NCI-H446 (cell line): ENCODE measurements at places on chromosomes 2 and 18.

DNA sequence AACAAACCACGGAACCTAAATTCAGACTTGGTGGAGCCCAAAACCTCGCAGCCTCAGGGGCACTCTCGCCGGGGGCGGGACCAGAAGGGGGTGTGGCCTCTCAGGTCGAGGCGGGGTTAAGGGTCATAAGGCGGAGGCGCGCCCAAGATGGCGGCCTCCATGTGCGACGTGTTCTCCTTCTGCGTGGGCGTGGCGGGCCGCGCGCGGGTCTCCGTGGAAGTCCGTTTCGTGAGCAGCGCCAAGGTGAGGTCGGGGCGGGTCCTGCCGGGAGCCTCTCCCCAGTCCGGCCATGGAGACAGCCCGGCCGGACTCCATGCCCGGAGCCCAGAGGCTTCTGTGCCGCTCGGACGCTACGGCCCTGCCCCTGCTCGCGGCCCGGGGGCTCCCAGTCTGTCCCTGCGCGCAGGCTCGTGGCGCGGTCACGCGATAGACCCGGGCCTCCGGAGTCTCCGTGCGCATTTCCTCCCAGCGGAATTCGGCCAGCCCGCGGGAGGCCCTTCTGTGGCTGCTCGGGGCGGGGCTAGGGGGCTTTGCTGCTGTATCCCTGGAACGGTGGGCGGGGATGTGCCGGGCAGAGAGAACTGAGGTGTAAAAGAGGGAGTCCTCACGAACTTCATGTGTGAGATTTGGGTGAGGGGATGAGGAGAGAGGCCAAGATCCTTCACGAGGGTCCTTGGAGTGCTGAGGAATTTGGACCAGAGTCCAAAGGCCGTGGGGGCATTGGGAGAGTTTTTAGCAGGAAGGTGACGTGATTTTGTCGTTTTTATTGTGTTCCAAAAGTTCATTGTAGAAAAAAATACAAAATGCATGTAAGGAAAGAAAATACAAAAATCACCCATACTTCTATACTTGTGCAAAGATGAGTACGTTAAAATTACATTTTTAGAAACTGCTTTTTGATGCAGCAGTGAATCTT, at the start of gene SMYD5:
TSS of gene SMYD5 (plus strand) at position 126 of the 916 bp plus-strand sequence. CDS start at position 148, 22 bp downstream.
- DNase-seq, result peak; percentile 83

- no peak for DNase-seq
These were observed at the start of gene TRABD2A for GRCh38 chr2:84880645-84881521. Gene TRABD2A, minus strand, starts transcription at chr2:84881084. Its CDS starts 45 bp downstream, at chr2:84881039.

DNA sequence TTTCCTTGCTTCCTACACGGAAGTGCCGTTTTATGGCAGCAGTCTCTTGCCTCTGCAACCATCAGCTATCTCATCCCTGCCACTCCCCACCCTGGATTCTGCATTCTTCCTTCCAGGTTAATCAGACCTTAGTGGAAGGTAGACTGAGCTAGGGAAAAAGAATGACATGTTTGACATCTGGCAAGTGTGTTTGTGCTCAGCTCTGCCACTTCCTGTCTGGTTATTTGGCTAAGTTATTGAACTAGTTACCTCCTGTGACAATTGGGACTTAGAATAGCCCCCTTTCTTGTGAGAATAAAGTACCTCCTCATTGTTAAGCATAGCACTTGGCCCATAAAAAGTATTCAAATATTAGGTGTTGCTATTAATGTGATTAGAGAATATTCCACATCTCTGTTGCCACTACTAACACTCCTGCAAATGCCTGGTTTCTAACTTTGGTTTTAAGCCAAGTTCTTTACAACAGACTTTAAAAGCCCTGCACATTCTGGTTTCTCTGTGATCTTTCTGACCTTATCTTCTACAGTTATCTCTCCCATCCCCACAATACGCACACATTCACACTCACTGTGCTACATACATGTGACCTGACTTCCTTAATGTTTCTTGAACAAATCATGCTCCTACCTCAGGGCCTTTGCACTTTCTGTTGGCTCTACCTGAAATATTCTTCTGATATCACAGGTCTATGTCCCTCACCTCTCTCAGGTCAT, 10.8 kb upstream of the MAPRE2 start:
- DNase-seq, result no peak

GRCh38 chr2:203579730-203580129, 44.6 kb upstream of the RAPH1 start:
- no peak for DNase-seq

GRCh38 chr2:147530033-147530432, 314.8 kb upstream of the ACVR2A start:
- DNase-seq, result no peak

- no peak for DNase-seq
These were observed 447.0 kb upstream of the TCF4 start for GRCh38 chr18:56034949-56035348.

GRCh38 chr2:159032146-159032545, 63.7 kb downstream of the TANC1 start:
- no peak for DNase-seq

DNA sequence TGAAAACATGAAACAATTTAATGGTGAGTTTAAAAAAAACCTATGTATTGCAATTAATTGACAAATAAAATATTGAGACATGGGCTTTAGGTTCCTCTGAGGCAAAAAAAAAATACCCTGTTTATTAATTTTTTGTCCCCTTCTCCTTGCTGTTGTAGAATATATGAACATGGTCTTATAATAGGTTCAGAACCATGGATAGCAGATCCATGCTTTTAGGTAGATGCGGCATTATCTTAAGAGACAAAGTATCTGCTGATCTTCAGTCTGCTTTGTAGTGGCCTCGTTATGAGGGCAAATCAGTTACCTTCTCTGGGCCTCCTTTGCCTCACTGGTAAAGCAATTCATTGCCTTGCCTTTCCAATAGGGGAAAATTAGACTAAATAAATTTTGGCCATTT, 850.7 kb downstream of the NRXN1 start:
- DNase-seq, result no peak

- DNase-seq, result no peak
These were observed 1.7 kb downstream of the TMBIM1 start for GRCh38 chr2:218290316-218291261.
